Stimulated activated naive CD4-positive, alpha-beta T cell treated with Interleukin-2 at 50 U/mL for 16 hours (primary cell): ENCODE measurements at places on chromosomes 12 and 14.
A peak's percentile ranks its signal among the peaks of the same experiment; 100 is the strongest.

- DNase-seq, result no peak
Measured at GRCh38 chr12:40769846-40770245, 77.6 kb downstream of the CNTN1 start.

GRCh38 chr14:90499908-90500664, 103.3 kb downstream of the CALM1 start:
- no peak for DNase-seq

GRCh38 chr12:12776261-12776660, 9.2 kb upstream of the APOLD1 start:
- DNase-seq, result no peak

GRCh38 chr12:22797701-22798100, 172.7 kb downstream of the ETNK1 start:
- DNase-seq, result no peak

DNA sequence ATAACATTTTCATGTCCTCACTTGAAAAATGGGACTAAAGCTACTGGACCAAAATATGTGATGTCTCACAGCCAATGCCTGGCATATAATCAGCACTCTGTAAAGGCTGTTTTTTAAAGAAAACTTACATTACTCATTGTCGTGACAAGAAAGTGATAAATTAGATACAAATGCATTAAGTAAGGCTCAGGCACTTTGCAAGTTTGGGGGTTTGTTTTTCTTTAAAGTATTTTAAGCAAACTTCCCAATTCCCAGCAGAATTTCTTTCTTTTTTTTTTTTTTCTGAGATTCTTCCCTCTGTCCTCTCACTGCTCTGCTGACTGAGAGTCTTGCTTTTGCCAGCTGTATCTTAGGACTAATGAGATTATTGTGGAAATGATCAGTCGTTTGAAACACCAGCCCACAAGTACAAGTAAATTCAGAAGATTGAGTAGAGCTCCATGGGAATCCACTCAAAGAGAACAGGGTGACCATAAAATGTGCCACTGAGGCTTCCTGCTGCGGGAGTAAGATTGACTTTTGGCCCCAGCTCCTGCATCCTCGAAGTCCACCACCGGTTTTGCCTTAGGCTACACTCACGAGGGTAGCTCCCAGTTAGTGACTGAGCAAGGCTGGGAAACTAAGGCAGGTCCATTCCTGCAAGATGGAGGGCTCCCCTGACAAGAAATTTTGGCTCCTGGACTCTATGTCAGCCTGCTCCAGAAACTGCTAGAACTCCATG, 82.8 kb downstream of the TMTC1 start:
- no peak for DNase-seq

DNA sequence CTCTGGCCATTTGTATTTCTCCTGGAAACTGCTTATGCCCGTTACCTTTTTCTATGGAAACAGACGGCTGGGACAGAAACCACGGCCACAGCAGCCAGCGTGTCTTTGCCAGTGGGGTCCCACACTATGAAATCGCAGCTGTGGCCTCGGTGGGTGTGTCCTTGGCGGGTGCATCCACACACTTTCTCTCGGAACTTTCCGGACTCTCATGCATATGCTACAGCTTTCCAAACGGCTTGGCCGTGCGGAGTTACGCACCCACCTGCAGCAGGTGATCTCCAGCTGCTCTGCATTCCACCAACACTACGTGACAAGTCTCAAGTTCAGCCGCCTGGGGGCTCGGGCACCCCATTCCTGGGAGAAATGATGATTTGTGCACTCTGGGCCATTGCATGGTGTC, 1.3 kb upstream of the BTBD6 start:
- no peak for DNase-seq

DNA sequence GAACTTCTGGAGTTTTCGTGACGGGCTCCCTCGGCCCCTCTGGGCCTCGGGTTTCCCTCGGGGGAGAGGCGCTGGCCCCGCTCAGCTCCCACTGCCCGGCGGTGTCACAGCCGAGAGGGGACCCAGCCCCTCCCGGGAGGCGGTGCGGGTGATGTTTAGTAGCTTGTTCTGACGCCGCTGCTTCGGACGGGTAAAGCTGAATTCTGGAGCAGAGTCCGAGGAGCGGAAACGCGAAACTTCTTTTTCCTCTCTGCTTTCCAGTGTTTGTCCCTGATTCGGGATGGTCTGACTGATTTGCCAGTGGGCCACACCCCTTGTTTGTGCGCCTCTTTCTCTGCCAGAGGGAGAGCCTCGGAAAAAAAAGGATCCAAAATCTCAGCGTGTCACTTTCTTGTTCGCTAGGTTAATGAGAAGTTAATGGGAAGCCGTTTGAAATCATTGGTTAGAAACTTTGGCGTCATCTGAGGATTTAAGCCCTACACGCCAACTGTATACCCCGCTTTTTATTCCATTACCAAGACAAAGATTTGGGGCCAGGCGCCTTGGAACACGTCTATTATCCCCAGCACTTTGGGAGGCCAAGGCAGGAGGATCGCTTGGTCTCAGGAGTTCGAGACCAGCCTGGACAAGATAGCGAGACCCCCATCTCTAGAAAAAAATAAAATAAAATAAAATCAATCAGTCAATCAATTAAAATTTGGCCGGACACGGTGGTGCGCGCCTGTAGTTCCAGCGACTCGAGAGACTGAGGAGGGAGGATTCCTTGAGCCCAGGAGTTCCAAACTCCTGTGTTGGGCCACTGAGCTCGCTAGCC, 756 bp downstream of the TULP3 start:
- peak; percentile 25 for DNase-seq

DNA sequence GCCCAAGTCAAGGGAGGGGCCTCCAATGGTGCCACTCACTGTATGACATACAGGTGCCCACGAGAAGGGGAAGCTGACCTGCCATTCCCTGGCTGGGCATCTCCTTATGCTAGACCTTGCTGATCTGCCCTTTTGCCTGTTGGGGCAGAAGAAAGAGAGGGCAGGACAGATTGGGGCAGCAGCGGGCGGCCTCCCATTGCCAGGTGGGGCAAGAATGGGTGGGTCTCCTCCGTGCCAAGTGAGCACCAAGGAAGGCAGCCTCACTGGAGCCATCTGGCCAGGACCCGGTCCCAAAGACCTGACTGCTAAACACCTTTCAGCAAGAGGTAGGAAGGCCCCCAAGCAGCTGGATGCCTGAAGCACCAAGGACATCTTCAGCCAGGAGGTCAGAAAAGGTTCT, 50.5 kb downstream of the PLEKHG3 start:
- DNase-seq, result no peak

DNA sequence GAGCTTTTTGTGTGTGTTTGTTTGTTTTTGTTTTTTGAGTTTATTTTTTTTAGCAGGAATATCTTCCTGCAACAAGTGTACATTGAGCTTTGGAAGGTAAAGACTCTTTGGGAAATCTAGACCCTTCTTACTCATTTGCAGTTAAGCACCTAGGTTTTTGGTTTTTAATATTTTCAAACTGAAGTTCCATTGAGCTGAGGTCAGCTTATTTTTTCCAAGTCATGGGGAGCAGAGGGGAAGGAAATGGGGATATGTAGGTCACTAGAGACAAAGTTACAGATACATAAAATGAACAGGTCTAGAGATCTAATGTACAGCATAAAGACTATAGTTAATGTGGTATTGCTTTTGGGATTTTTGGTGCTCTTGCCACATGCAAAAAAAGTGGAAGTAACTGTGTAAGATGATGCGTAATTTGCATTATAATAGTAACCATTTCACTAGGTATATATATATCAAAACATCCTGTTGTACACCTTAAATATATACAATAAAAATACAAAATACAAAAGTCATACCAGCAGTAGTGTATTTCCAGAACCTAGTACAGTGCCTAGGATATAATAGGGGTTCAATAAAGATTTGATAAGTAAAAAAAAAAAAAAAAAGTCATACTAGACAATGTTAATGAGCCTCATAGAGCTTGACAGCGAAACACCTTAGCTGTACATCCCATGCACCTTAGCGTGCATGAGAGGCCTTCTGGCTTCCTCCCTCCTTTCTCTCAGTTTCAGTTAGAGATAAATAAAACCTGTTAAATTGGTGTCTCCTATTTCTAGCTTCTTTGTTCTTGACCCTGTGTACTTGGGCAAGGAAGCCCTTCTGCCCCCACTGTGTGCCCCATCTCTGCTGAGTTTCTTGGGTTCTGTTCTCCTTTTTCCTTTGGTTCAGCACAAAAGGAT, 22.7 kb downstream of the CGRRF1 start:
- no peak for DNase-seq

DNA sequence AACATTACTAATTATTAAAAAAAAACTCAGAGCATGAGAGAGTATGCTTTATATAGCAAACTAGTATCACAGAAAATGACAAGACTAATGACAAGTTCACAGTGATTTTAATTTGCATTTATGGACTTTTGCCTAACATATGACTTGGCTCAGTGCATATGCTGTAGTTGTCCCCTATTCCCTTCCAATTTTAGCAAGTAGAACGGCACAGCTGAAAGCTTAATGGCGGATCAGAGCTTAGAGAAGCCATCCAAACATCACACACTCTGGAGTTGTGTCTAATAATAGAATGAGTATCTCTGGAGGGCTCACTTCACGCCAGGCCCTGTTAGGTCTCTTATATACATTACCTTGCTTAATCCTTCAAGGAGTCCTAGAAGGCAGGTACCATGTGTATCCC, 13.3 kb downstream of the CNIH1 start:
- no peak for DNase-seq

DNA sequence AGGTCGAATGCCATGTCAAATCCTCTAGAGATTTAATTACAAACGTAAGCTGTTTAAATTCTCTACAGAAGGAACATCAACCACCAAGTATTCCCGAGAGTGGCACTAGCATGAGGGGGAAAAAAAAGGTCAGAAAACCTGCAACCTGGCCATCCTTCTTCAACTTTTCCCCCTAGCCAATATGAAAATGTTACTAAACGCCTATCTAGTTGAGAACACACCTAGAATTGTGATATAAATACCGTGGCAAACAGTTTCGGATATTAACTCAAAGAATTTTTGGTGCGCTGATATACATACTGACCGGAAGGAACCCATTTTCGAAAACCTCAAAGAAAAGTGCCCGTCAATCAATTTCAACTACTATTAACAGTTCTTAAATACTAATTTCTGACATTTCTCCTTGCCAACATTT, 1.8 kb downstream of the HNRNPC start:
- DNase-seq, result no peak

GRCh38 chr12:78146365-78146772, 315.7 kb downstream of the NAV3 start:
- no peak for DNase-seq

- no peak for DNase-seq
Measured at GRCh38 chr12:26627335-26627734, 205.7 kb downstream of the ITPR2 start.

DNA sequence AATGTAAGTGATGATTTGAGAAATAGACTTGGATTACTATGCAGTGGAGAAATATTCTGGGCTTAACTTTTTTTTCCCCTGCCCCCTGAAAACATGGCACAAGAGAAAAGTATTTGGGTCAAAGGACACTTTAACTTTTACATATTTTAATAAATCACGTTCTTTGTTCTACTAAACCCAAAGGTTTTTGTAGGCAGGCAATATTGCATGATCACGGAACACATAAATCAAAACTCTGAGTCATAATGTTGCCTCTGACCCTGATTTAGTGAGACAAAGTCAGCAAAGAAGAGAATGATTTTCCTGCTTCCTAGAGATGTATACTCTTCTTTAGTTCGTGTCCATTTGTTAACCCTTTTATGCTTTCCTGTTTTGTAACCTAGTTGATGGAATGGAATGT, 38.0 kb downstream of the ABCD2 start:
- no peak for DNase-seq

DNA sequence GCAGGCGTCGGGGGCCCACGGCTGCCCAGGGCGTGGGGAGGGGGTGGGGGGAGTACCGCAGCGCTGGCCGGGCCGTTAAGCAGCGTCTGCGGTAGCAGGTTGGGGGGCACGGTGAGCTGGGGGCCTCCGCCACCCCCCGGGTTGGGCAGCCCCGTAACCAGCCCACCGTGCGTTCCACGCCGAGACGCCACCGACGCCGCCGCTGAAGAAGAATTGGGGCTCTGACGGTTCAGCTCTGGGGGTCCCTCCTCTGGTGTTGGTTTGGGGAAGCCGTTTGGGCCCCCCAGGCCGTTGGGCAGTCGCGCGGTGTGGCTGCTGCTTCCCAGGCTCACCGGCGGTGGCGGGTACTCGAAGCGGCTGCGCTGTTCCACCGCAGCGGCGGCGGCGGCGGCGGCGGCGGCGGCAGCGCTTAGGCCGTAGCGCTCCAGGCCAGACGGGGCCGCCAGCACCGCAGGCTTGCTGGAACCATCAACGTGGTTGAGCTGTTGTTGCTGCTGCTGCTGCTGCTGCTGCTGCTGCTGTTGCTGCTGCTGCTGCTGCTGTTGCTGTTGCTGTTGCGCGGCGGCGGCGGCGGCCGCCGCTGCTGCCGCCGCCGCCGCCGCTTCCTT, 1.5 kb downstream of the IRF2BPL start:
- DNase-seq, result peak; percentile 38

GRCh38 chr12:22477166-22477893, 67.0 kb downstream of the C2CD5 start:
- DNase-seq, result no peak

GRCh38 chr12:47017041-47017713, 62.2 kb upstream of the PCED1B start:
- no peak for DNase-seq
